ENCODE measurements at places on chromosomes 5 and 9.

DNA sequence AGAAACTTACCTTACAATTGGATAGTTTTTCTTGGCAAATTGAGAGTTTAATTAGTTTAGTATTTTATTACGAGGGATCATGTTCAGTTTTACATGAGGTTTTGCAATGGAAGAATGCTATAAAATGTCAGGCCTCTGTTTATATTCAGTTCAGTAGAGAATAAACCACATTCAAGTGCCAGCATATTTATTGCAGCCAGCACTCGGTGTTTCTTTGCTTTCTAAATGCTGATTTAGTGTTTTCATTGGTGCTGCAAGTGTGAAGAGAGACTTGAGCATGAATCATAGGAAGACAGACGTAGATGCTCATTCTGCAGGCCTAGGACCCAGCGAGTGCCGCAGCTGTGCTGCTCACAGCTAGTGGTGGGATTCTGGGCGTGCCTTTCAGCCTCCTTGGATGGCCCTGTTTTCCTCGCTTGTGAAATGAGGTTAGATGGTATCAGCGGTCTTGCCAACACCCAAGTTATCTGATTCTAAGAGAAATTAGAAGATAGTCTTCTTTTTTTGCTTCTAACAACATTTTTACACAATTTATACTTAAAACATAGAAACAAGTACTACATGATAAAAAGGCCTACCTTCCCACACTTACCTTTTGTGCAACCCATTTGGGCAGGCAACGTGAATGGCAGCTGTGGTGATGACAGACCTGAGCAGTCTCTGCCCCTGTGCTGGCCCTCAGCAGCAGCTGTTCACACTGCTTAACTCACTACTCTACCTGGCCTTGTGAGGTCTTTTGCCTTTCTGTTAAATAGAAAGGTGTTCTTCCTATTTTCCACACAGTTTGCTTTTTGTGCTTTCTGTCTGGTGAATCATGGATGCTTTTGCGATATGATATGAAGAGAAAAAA is 26.8 kb upstream of the TNFAIP8 start:
- no peak for DNase-seq

DNA sequence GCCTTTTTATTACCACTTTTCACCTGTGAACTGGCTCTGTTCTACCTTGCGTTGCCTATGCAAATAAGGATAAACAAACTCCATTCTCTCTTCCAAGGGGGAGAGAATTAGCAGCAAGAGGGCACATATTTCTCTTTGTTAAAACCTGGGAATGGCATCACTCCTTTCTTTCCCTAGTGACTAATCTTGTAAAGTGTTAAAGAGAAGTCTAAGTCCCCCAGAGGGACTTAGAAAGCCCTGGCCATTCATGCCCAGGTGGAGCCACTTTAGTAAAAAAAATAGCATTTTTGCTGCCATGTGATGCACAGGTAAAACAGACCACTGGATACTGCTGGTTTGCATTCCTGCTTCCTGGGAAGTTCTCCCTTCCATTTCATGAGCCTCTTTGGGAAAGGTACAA is 148.4 kb downstream of the MAN2A1 start:
- DNase-seq: no peak

GRCh38 chr5:81703840-81704239 is 47.1 kb downstream of the SSBP2 start:
- no peak for DNase-seq

GRCh38 chr5:15515229-15515628 is 15.2 kb downstream of the FBXL7 start:
- peak; percentile 42 for DNase-seq

DNA sequence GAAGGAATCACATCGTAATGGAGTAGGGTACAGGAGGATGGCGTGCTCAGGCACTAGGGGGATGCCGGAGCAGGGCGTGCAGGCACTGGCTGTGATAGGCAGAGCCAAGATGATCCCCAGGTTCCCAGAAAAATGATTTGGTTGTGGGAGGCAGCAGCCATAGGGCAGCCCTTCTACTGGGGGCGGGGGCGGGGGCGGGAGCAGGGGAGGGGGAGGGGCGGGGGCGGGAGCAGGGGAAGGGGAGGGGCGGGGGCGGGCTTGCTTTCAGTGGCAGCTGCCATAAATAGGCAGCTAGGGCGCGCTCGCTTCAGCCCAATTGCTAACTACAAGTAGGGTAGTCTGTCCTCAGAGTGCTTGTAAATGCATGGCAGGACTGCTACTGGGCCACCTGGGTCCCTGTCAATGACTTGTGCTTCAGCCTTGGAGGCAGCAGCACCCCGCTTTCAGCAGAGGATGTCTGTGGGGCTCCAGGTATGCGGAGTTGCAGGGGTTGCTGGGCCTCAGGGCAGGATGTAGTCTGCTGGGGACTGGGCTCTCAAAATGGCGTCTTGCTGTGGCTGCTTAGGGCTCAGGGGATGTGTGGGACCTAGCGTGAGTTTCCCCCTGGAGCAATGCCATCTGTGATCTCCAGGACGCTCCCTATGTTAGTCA is 354.3 kb downstream of the RAB3C start:
- no peak for DNase-seq

DNA sequence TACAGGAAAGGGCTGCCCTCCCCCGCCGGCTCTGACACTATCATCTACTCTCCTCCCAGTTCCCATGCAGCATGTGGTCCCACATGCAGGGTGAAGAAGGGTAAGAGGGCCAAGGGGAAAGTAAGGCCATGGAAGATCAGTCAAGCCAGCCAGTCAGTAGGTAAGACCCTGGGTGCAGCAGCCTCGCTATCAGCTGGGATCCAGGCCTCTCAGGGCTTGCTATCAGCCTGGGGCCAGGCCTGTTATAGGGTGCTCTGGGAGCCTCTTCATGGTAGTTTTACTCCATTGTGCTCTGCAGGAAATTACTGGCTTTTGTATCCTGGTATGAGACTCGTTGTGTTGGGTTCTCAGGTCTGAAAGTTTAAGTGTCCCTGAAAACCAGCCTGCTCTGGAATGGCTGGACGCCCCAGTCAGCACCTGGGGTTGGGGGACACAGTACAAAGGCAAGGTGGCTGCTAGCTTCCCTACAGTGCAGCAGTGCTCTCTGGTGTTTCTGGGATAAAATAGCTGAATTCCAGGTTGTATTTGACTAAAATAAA is 21.4 kb downstream of the SLC22A4 start:
- no peak for DNase-seq

DNA sequence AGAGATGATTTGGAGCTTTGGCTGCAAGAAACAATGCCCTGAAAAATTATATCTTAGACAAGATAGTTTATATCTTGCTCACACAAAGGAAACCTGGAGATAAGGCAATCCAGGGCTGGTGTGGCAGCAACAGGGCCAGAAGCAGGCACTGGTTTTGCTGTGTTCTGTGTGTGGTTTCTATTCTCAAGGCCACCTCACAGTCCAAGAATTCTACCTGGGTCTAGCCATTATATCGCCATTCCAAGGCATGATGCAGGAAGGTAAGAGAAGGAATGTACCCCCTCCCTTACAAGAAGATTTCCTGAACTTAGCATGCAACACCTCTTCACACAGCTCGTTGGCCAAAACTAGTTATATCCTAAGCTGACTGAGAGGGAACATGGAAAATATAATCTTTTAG is 74.5 kb upstream of the MEGF10 start:
- DNase-seq: no peak

GRCh38 chr9:123978981-123979380 is 32.6 kb upstream of the LHX2 start:
- no peak for DNase-seq

DNA sequence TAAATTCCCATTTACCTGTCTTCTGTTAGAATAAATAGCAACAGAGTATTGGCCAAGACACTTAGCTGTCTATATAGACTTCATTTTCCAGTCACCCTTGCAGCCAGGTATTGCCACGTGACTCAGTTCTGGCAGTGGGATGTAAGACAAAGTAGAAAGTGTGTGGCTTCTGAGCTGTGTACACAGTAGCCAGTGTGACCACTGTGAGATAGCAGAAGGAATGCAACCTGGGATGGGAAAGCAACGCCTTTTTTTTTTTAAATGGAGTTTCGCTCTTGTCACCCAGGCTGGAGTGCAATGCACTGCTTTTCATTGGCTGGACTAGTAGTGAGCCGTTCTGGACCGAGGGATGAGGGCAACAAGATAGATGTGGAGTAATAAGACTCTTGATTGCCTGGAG is 64.5 kb upstream of the UBTD2 start:
- no peak for DNase-seq

GRCh38 chr9:1050125-1050895 is at the start of gene DMRT2:
Gene DMRT2, plus strand, starts transcription at chr9:1050357. Its CDS starts 1,257 bp downstream, at chr9:1051614.
- DNase-seq: peak; percentile 93

GRCh38 chr9:97277953-97278352 is 29.5 kb upstream of the CCDC180 start:
- no peak for DNase-seq

DNA sequence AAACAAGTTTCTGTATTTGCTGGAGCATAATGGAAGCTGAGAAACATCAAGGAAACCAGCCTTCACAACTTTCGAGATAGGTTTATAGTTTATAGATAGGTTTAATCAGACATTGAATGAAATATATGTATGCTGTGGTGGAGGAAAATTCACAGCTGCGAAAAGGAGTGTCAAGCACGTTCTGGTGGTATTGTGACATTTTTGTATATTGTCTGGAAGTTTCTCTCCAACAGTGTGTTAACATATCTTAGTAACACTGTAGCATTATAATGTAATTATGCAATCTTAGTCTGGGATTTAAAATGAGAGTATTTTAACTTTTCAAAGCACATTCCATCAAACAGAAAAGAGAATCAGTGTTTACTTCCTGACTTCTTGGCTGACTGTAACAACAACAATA is 50.0 kb downstream of the FCHO2 start:
- DNase-seq: no peak

- DNase-seq: no peak
Measured at GRCh38 chr9:123175854-123176629, 92.3 kb downstream of the STRBP start.

GRCh38 chr5:120538644-120539043 is 74.5 kb downstream of the PRR16 start:
- DNase-seq: no peak

GRCh38 chr5:1032551-1033027 is 24.0 kb downstream of the NKD2 start:
- DNase-seq: no peak

DNA sequence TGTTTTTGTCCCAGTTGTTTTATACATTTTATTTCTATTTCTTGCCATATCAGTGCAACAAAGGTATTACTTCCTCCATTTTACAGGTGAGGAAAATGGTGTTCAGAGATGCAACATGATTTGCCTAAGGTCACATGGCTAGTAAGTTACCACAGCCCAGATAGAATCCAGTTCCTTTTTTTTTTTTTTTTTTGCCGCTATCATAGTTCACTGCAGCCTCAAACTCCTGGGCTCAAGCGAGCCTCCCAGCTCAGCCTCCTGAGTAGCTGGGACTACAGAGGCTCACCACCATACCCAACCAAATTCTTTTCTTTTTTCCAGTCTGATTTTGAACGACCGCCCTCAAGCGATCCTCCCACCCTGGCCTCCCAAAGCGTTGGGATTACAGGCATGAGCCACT is 480 bp upstream of the CCDC69 start:
- DNase-seq: no peak

DNA sequence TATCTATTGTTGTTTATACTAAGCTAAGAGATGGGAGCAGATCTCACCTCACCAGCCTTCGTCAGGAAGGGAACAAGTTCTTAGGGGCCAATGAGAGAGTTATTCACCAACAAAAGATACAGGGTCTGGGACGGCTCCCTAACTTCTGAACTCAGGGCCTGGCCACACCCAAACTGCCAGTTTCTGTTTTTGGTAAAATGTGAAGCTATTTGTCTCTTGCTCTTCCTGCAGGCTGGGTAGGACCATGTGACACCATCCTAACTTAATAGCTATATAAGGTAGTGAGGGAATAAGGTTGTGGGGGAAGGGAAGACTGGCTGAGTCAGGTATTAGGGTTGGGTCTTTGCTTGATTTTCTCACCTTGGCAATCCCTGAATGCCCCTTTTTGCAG is 480.5 kb downstream of the KDM4C start:
- no peak for DNase-seq

GRCh38 chr9:134935056-134935640 is 17.4 kb upstream of the FCN1 start:
- no peak for DNase-seq

DNA sequence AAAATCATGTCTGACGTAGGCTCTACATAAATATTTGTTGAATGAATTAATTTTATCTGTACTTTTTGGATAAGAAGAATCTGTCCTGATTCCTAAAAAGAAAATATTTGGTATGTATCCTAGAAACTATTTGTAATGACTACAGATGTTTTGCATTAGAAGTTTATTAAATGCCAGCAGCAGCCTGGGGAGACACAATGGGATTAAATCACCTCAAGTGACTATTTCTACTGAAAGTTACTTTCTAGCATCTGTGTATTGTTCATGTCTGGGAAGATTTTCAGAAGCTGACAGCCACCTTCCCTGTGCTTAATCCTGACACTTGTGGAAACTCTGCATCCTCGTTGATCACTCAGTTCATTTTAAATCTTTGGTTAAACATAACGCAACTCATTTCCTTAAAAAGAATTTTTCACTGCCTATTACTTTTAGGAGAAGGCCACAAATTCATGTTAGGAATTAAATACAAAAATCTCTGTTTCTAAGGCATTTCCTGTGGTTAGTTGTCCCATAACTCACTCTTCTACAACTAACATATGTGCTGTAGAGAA is 209.3 kb upstream of the PPP1R2B start:
- no peak for DNase-seq

DNA sequence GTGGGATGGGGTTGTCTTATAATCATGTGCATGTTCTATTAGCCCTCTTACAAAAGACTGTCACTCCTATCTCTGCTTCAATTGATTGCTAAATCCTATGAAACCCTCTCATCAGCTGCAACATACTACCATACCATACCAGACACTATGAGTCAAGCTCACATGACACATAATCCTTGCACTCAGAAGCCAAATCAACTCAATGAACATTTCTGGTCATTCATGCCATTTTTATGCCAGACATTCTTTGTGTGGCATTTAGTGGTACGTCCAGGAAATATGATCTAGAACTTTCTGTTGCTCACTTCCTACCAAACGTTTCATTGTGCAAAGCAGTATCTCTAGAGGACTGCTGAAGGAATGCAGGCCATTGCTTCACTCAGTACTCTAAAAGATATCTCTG is 159.2 kb upstream of the GNA14 start:
- no peak for DNase-seq

DNA sequence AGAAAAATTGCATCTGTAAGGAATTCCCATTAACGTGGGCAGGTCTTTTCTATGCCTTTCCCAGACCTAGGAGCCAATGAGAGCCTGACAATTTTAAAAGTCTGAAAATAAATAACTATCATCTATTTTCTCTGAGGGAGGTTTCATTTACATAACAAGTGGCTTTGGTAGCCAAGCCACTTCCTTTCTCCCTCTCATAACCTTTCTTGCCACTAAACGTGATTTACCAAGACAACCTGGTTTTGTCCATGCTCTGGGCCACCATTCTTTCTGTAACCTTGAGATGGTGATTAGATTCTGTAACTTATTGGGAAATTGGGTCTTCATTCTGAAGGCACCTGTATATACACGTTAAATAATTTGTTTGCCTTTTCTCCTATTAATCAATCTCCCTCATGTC is 1046.9 kb downstream of the CDH12 start:
- DNase-seq: no peak

- DNase-seq: no peak
Measured at GRCh38 chr5:56740868-56741267, 74.5 kb upstream of the MAP3K1 start.
